Glutamatergic neuron (in vitro differentiated cells): ENCODE measurements at places on chromosomes 13 and 19. TPM values are rescaled to one million over a fixed set of nuclear protein-coding genes. Genes with fewer than 3 reads are reported as not detected.

Gene TMEM255B
- 13.8 TPM for total RNA-seq

Gene ZIK1
- total RNA-seq, result 21.5 TPM

Gene ERFL
- 1.6 TPM for total RNA-seq

Gene ZNF730
- total RNA-seq, result 23.3 TPM

Gene FBL
- total RNA-seq, result 119 TPM

Gene ZNF616
- total RNA-seq, result 22.5 TPM

Gene PIP5K1C
- 169 TPM for total RNA-seq

Gene JAK3
- 1.3 TPM for total RNA-seq

Gene KLK15
- total RNA-seq, result not detected

Gene ZNF99
- not detected for total RNA-seq

Gene ZNF415
- 12.7 TPM for total RNA-seq

Gene PDX1
- not detected for total RNA-seq

Gene CARM1
- total RNA-seq, result 133 TPM

Gene ZNF578
- total RNA-seq, result 4.1 TPM

Gene BRD4
- total RNA-seq, result 162 TPM

Gene UHRF1
- total RNA-seq, result 10.4 TPM
